ENCODE measurements at places on chromosomes 11 and 22.

DNA sequence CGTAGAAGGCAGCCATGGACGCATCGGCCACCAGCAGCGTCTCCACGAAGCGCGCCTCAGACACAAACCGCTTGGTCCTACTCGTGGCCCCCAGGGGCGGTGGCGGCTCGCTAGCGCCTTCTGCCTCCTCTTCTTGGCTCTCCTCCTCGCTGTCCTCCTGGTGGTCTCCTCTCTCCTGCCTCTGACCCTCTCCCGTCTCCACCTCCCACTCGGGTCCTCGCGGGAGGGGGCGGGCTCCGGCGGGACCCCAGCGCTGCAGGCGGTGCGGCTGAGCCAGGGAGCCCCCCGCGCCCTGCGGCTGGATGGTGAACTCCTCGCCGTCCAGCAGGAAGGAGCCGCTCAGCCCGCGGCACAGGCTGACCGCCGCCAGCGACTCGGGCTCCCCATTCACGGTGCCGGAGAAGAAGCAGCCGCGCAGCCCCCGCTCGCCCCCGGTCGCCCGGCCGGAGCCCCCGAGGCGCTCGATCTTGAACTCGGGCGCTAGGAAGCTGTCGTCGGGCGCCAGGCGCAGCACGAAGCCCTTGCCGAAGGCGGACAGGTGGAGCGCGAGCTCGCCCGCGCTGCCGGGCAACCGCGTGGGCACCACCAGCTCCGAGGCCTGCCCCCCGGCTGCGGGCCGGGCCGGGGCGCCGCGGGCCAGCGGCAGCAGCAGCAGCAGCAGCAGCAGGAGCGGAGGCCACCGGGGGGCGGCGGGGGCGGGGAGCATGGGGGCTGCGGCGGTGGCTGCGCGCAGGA, 661 bp downstream of the ADAMTS8 start:
- no peak for DNase-seq

GRCh38 chr22:22201185-22201929, 43.2 kb upstream of the VPREB1 start:
- no peak for DNase-seq

- DNase-seq, result no peak
These were observed 384.4 kb upstream of the DDI1 start for GRCh38 chr11:103652013-103652412.

DNA sequence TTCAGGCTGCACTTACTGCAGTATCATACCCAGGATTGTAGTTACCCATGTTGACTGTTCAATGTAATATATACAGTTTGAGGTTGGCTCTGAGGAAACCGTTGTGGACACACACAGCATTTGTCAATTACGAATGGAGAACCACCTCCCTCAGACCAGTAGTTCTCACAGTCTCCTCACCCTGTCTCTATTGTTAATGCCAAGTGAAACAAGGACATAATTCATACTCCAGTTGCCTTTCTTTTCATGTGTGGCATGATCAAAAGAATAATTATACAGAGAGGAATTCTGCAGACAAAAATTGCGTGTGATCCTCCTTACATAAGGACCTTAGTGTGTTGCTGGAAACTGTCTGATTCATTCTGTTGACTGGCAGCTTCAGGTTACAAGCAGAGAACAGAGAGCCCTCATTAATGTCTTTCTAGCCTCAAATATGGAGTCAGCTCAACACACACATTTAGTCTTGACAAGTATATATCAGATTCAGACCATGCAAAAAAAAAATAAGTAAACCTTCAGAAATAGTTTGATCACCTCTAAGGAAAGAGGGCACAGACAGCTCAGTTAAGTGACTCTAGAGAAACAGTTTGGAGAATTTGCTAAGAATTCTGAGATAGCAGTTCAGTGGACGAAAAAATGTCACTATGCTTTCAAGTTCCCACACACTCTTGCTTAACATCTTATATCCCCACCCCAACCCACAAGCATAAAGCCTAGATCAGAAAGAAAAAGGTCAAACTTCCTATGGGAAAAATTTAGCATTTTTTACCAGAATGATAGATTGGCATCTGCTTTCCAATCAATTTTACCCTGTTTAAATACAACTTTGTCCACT, 96.1 kb downstream of the MAML2 start:
- no peak for DNase-seq

- DNase-seq, result no peak
These were observed 7.1 kb downstream of the EWSR1 start for GRCh38 chr22:29275167-29275566.

- DNase-seq, result no peak
These were observed 7.9 kb downstream of the PRR5 start for GRCh38 chr22:44709881-44710392.
